NCI-H2029 (cell line): ENCODE measurements at places on chromosomes 12 and 14.

DNA sequence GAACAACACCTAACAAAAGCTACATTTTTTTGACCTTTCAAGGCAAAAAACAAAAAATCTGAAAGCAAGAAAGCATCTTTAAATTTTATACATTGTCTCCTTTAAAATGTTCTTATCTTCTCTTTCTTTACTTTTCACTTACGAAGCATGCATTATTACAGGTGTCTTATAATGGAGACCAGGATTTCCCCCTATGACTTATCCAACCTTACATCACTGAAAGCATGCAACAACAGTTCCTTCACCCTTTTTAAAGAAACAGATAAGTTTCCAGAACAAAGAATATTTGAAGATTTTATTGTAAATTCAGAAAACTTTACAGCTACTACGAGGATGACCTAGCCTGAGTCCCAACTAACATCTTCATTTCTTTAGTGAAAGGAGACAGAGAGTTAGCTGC is 277.2 kb downstream of the AKAP6 start:
- DNase-seq, result no peak

- DNase-seq, result no peak
Measured at GRCh38 chr12:12798480-12798879, 13.0 kb downstream of the APOLD1 start.

DNA sequence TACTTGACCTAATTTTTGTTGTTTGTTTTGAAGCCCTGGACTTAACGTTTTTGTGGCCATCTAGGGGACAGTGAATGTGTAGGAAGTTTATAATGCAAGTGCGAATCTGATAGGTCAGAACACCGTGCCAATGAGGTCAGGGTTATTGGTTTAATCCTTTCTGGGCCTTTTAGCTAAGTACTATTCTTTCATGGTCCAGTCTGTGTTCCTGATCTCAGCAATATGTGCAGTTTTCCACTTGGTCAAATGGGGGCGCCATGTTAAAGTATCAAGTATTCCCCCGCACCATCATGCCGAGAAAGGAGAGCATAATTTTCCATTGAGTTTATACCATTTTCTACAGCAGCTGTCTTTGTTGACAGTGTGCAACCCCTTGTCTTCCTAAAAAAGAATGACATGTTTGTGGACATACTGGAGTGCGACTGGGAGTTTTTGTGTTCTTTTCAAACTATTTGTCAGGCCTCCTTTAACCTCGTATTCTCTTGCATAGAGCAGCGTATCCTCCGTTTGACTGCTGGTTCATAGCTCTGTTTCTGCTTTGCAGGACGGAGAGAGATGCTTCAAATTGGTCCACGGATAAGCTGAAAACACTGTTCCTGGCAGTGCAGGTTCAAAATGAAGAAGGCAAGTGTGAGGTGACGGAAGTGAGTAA is 1.3 kb downstream of the AHSA1 start:
- no peak for DNase-seq

GRCh38 chr12:1791104-1791841 is 29.1 kb upstream of the LRTM2 start:
- DNase-seq, result peak; percentile 53

- DNase-seq, result no peak
Measured at GRCh38 chr12:118189741-118190191, 53.8 kb downstream of the PEBP1 start.

DNA sequence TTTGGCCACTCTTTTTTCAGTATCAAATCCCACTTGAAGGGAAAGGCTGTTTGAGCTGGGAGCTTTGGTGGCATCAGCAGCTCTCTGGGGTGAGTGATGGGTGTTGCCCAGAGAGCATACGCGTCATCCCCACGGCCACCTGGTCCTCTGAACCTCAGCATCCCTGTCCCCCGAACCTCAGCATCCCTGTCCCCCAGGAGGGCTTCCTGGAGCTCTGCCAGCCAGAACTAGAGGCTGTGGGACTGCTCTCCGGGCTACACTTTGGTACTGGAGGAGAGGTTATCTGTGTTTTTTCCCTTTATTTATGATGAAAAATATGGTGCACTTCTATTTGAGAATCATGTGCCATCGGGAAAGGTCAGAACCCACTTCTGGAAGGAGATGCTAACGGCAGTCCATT is 131.5 kb upstream of the RTL1 start:
- DNase-seq, result no peak

DNA sequence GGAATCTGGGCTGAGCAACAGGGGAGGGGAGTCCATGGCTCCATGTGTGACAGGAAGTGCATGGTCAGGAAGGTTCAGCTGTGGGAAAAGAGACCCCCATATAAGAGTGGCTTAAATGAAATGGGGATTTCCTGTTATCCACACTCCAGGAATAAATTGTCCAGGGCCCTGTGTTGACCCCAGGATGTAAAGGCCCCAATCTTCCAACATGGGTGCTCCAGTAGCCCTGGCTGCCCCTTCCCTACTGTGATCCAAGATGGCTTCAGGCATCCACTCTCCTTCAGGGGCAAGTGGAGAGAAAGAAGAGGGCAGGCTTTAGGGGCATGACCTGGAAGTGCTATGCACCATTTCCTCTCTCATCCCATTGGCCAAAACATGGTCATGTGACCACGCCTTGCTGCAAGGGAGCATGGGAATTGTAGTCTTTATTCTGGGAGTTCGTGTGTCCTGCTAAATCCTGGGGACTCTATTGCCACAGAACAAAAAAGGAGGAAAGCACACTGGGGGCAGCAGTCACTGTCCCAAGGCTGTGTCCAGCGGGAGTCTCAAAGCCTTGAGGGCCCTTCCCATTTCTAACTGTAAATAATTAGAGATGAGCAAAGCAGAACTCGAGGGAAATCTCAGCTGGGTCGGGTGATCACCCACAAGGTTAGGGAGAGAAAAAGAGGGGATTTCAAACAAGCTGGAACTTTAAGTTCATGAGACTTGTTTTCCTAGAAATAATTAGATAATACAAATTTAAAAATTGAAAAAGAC is 289.2 kb downstream of the ADGRD1 start:
- DNase-seq, result no peak

GRCh38 chr12:90079529-90080210 is 371.0 kb upstream of the ATP2B1 start:
- DNase-seq, result no peak

DNA sequence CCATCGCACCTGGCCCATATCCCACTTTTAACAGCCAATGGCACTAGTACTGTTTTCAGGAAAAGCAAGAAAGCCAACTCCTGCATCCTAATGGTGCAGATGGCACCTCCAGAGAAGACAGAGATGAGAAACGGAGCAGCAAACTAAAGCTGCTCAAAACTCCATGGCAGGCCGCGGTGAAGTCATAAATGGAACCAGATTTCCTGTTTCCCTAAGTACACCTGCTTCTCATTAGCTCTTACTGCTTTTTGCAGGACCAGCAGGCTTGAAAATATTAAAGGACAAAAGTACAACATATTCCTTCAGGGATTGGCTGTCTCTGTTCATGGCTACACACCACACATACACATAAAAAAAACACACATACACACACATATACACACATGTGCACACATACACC is 36.7 kb upstream of the LGALS3 start:
- DNase-seq, result no peak

- no peak for DNase-seq
Measured at GRCh38 chr12:11204173-11204572, 17.4 kb upstream of the TAS2R42 start.

DNA sequence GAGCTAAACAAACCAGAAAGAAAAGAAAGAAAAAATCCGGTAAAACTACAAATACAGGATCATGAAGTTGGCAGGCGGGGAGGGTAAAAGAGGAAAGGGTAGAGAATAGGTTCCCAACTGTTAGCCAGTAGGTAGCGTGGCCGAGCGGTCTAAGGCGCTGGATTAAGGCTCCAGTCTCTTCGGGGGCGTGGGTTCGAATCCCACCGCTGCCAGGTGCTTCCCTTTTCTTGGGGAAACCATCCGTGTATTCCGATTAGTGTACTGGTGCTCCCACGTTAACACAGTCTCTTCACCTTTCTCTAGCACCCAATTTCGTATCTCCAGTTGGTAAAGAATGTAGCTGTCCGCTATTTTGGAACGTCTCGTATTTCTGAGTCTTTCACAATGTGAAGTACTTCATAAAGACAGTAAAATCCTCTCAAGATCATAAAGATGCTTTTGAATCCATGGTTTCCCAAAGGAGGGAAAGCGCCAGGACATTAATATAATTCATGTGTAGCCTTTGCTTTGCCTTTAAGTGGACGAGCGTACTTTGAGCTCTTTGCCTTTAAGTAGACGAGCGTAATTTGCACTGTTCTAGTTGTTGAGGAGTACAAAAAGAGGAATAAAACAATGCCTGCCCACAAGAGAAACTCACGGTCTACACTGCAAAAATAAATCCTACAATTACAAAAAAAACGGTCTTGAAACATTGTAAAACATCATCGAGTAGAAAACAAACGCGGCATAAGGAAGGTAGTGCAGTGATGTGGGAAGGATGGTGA is 19.0 kb upstream of the RNASE12 start:
- peak; percentile 30 for DNase-seq

DNA sequence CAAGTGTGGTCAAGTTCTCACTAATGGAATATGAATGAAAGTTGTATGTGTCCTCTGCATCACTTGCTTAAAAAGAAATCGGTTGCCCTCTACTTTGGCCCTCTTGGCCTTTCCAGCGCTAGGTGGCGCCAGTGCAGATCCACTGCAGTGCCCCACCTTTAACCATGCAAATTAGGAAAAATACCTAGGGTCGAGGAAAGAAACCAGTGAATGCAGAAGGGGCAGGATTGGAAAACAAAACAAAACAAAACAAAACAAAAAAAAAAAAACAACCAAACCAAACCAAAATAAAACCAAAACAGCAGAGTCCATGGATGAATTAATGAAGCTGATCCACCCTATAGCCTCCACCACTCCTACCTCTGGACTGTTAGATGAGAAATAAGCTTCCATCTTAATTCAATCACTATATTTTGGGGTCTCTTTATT is 12.9 kb upstream of the NEMF start:
- DNase-seq, result peak; percentile 74

- DNase-seq, result no peak
Measured at GRCh38 chr14:100883789-100884101, 19.8 kb downstream of the RTL1 start.

GRCh38 chr12:69024907-69025306 is 91.9 kb upstream of the CPM start:
- no peak for DNase-seq
